ENCODE measurements at places on chromosomes 7 and 10. TPM values are rescaled to one million over a fixed set of nuclear protein-coding genes. Genes with fewer than 3 reads are reported as not detected.

DNA sequence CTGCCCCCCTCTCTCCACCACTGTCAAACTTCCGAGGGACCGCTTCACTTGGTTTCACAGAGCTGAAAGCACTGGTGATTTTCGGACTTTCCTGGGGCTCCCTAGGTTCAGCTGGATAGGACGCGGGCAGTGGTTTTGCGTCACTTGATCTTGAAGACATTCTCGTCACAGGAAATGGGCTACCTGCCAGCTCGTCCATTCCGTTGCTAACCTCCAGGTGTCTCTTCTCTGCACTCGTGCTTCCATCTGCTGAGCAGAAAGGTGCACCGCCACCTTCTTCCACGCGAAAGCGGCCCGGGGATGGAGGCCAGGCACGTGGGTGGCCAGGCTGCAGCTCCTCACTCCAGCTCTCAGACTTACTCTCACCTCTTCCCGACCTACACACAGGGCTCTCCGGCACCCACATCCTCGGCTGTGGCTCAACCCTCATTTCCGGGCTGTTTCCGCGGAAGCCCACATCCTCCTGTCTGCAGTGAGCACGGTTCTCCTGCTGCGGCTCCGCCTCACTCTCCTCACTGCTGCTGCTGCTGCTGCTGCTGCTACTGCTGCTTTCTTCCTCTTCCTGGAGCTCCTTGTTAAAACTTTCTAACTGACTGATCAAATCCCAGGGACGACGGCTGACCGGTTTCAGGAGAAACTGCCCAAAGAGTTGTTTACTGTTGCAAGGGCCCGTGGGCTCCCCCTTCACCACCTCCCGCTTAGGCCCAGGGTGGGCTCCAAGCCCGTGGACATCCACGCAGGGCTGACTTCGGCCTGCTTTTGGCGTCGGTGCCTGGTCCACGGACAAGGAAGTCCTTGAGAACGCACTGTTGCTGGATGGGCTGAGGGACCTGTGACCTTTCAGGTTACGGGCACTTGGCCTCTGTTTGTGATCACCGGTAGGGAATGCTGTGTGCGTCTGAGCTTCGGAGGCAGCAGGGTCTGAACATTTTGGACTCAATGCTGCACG is 32.1 kb downstream of the JCAD start:
- peaks cover 8% of the 10 kb centered on the region for H3K36me3 ChIP-seq
- H3K4me1 ChIP-seq: peaks cover 48% of the 10 kb centered on the region

DNA sequence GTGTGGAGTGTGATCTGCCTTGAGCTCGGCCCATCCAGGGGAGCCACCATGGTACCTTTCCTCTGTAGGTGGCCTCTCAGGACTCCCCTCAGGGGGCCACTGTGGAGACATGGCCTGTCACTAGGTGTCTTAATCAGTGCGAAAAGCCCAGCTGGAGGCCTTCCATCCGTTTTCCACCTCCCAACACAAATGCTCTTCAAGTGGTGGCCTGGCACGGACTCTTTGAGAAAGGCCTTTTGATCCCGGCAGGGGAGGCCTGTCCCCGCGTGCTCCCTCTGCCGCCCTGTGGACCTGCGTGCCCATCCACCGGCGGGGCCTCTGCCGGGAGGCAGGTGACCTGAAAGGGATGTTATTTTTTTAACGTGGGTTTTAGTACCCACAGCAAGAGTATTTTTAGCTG is 149.5 kb downstream of the RGS10 start:
- peaks cover 64% of the 10 kb centered on the region for H3K4me1 ChIP-seq
- H3K4me3 ChIP-seq: no peak overlapping the region
- H3K27ac ChIP-seq: peak overlapping the region; percentile 56
- peaks cover 13% of the 10 kb centered on the region for H3K36me3 ChIP-seq
- no peaks in the 10 kb centered on the region for H3K27me3 ChIP-seq
- no peak for DNase-seq

DNA sequence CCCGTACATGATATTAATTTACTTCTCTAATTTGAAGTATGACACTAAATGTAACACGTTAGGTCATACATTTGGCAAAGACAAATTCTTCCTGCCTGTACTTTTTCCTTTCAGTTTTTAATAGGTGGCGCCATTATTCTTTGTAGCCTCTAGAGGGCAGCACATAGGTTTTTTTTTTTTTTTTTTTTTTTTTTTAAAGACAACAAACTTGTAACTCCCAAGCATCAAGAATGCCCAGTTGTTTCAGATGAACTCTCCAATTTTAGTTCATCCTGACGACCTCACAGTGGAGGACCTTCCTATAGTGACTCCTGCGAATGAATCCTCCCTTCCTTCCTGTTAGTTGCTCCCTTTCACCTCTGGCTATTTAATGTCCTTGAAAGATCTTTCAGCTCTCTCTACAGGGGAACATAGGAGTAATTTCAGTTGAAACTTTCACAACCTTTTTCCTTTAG is 139.3 kb upstream of the HDAC9 start:
- no peaks in the 10 kb centered on the region for H3K36me3 ChIP-seq

DNA sequence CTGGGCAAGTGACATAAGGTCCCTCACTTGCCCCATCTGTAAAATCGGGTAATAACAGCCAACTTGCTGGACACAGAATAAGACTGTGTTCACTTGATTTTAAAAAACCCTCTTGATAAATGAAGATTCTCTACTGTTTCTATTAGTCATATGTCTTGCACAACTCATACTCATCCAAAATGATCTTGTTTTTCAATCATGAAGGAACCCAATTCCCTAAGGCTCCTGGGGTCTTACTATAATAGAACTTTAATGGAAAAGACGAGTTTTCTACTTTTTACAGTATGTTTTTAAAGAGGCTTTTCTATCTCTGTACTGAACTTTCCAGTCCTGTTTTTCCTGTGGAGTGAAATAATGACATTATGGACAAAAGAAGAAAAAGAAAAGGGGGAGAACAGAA is 103.8 kb downstream of the ARID5B start:
- peak overlapping the region; percentile 45 for H3K27ac ChIP-seq
- no peak for DNase-seq
- H3K4me3 ChIP-seq: no peak overlapping the region
- no peaks in the 10 kb centered on the region for H3K27me3 ChIP-seq

The EFCAB10 gene
- total RNA-seq: not detected

- no peak overlapping the region for H3K4me3 ChIP-seq
- H3K4me1 ChIP-seq: no peaks in the 10 kb centered on the region
- DNase-seq: no peak
- H3K27me3 ChIP-seq: peaks cover 43% of the 10 kb centered on the region
Observed at GRCh38 chr7:157471259-157472125, 134.7 kb downstream of the DNAJB6 start.

Data from left ventricle myocardium inferior (tissue), 1 donor.